ENCODE measurements at places on chromosomes 1 and 21.

- DNase-seq = peak; percentile 85
These were observed 3.6 kb upstream of the ZMYM4 start for GRCh38 chr1:35264871-35265270.

- no peak for DNase-seq
These were observed 49.0 kb upstream of the ASB17 start for GRCh38 chr1:75980972-75981897.

GRCh38 chr1:183889095-183889494 is 84.2 kb downstream of the RGL1 start:
- DNase-seq = no peak

DNA sequence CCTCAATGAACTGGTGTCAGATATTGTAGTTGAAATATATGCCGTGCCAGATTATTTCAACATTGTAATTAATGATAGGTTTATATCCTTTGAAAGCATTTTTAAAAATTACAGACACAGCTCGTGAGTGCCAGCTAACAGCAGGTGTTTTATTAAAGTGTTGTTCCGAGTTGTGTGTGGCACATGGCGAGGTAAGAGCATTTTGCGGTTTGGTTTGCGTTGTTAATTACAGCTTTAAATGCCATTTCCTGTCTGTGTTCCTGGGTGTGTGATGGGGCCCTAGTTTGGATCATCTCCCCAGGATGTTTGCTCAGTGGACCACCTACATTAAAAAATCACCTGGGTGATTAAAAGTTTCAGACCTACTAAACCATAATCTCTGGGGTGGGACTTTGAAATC is 97.4 kb downstream of the PRDM2 start:
- DNase-seq = no peak

DNA sequence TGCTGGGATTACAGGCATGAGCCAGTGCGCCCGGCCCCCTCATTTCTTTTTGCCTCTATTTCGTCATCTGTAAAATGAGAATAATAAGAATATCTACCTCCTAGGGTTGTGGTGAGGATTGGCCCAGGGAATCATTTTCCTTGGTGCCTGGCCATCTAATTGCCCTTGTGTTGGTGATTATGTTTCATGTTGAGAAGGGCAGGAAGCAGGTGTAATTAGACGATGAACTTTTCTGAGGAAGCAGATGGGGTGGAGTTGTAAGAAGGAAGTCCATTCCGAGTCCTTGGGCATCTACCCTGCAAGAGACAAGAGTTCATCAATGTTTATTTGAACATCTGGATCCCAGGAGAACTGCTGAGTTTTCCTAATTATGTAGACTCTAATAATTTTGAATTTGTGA is 38.7 kb upstream of the NEK2 start:
- DNase-seq = no peak

Measured in fibroblast of the aortic adventitia (primary cell).